NCI-H446 treated with DMSO at 0.1 percent for 48 hours (cell line): ENCODE measurements at places on chromosomes 2 and 18.

DNA sequence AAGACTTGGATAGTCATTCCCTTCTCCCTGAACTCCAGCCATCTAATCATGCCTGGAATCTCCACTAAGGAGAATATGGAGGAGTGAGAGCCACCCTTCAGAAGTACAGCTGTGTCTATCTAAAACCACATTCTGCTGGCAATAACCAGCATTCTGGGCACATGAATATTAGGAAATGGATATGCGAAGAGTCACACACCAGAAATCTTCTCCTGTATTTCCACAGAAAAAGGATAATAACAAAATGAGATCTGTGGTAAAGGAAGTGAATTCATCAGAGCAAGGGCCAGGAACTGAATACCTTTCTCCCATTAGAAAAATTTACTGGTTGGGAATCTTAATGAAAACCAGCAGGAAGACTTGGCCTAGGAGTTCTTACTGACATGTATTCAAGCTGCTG, 218.8 kb downstream of the SCG2 start:
- no peak for DNase-seq

GRCh38 chr2:217707131-217707611, 295.6 kb downstream of the TNS1 start:
- peak; percentile 66 for DNase-seq

DNA sequence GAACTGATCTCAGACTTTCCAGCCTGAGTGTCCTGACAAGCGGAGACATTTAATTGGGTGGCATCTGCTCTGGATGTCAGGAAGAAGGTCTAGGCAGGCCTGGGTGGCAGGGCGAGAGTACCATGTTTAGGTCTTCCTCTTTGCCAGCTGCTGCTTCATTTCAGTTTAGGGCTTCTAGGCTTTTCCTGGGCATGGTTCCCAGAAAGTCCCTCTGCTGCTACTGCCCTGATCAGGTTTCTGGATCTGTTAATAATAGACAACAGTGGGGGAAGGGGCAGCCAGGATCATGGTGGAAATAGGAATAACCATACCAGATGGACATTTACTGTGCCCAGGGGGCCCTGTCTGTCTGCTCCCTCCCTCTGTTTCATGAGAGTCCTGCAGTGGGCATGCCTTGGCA, 2.3 kb upstream of the PLCD4 start:
- DNase-seq, result peak; percentile 93

DNA sequence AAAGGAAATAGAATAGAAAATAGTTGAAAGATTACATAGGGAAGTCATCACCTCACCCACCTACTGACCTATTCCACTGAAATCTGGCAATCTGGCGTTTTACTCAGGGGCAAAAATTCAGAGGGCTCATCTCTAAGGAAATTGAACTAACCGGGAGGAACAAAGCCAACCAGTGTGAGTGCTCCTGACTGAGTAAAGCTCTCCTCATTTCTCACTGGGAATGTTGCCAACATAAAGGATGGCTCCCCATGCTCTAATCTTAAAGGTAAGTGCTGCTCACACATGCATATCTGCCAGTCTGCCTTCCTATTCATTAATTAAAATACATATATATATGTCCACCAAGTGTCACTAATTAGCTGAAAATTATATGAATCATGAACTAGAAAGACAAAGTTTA, 13.5 kb upstream of the DOK6 start:
- peak; percentile 67 for DNase-seq

DNA sequence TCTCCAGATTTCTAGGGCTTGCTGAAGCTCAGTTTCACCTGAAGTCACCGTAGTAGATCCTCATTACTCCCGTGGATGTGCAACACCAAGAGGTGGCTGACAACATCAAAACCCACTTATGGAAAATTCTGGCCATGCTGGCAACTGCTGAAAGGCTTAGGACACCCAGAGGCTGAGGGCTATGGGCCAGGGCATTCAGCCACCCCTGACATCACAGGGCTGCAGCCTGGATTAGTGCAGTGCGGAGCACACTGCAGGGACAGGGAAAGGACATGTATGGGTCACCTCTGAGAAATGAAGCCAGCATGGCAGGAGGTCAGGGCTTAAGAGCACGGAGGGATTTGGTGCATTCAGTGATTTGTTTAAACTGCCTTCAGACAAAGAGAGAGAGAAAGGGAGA, 300.6 kb downstream of the TDRD15 start:
- DNase-seq, result no peak
